ENCODE measurements at places on chromosomes 7 and 10. TPM values are rescaled to one million over a fixed set of nuclear protein-coding genes. Genes with fewer than 3 reads are reported as not detected.

The NEUROD6 gene
- not detected for total RNA-seq

The ZNF804B gene
- not detected for total RNA-seq

The VAX1 gene
- not detected for total RNA-seq

The DNA2 gene
- 36.8 TPM for total RNA-seq

- no peaks in the 10 kb centered on the region for H3K4me1 ChIP-seq
- DNase-seq, result no peak
- no peaks in the 10 kb centered on the region for H3K36me3 ChIP-seq
- H3K27me3 ChIP-seq, result peaks cover 4% of the 10 kb centered on the region
- H3K27ac ChIP-seq, result no peak overlapping the region
Observed at GRCh38 chr10:9331583-9332008, 1277.1 kb downstream of the GATA3 start.

DNA sequence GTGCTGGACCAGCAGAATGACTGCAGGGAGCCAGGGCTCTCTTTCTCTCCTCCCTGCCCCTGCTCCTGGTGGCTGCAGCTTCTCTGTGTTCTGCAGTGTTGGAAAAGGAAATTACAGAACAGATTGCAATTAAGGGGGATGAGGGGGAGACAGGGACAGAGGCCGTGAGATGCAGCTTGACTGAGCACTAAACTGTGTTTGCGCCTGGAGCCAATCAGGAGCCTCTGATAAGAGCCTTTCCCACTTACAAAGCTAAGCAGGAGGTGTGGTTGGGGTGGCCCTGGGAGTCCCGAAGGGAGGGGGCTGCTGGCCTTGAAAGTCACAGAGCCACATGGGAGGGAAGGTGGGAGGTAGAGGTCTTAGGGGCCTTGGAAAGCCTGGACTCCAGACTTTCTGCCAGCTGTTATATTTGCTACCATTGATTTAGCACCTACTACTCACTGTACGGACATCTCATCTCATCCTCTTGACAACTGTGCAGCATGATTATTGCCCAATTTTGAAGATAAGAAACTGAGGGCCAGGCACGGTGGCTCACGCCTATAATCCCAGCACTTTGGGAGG, 26.7 kb downstream of the TRIM8 start:
- no peaks in the 10 kb centered on the region for H3K27me3 ChIP-seq
- no peak overlapping the region for H3K4me3 ChIP-seq
- no peak overlapping the region for H3K27ac ChIP-seq
- peaks cover 39% of the 10 kb centered on the region for H3K4me1 ChIP-seq

- H3K4me1 ChIP-seq, result no peaks in the 10 kb centered on the region
- H3K36me3 ChIP-seq, result no peaks in the 10 kb centered on the region
- H3K4me3 ChIP-seq, result no peak overlapping the region
- H3K27me3 ChIP-seq, result no peaks in the 10 kb centered on the region
- no peak for DNase-seq
Observed at GRCh38 chr7:51517187-51517586, 200.6 kb upstream of the COBL start.

GRCh38 chr10:114279901-114280644, 41.0 kb downstream of the VWA2 start:
- no peaks in the 10 kb centered on the region for H3K36me3 ChIP-seq
- H3K4me3 ChIP-seq, result no peak overlapping the region
- no peak for DNase-seq
- H3K4me1 ChIP-seq, result no peaks in the 10 kb centered on the region
- H3K27me3 ChIP-seq, result peaks cover 9% of the 10 kb centered on the region

DNA sequence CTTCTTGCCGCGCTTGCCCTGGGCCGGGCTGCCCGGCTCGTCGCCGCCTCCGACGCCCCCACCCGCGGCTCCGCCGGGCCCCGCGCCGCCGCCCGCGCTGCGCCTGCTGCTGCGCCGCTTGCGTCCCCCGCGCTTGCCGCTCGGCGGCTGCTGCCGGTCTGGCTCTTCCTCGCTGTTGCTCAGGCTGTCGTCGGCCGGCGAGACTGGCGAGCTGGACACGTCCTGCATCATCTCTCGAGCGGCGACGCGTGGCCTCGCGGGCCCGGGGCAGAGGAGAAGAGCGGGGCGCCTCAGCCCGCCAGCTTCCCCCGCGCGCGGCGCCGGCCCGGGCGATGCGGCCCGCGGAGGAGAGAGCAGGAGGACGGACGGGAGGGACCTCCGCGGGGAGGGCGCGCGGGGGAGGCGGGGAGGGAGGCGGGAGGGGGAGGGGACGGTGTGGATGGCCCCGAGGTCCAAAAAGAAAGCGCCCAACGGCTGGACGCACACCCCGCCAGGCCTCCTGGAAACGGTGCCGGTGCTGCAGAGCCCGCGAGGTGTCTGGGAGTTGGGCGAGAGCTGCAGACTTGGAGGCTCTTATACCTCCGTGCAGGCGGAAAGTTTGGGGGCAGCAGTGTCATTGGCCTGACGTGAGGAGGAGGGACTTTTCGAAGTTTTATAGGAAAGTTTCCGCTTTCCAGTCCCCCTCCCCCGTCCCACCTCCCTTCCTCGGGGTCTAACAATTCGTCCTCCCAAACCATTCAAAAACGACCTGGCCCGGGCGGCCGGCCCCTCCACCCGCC, at the start of gene TWIST1:
Gene TWIST1 (minus strand): TSS at position 546 of the 779 bp plus-strand sequence. CDS start 315 bp downstream, at position 231.
- H3K27ac ChIP-seq, result no peak within 1 kb of the TSS
- H3K36me3 ChIP-seq, result no peaks in the 10 kb centered on the region
- H3K4me1 ChIP-seq, result peaks cover 2% of the 10 kb centered on the region
- peak within 1 kb of the TSS; percentile 26 for H3K4me3 ChIP-seq
- DNase-seq, result no peak
- H3K27me3 ChIP-seq, result peaks cover 39% of the 10 kb centered on the region

DNA sequence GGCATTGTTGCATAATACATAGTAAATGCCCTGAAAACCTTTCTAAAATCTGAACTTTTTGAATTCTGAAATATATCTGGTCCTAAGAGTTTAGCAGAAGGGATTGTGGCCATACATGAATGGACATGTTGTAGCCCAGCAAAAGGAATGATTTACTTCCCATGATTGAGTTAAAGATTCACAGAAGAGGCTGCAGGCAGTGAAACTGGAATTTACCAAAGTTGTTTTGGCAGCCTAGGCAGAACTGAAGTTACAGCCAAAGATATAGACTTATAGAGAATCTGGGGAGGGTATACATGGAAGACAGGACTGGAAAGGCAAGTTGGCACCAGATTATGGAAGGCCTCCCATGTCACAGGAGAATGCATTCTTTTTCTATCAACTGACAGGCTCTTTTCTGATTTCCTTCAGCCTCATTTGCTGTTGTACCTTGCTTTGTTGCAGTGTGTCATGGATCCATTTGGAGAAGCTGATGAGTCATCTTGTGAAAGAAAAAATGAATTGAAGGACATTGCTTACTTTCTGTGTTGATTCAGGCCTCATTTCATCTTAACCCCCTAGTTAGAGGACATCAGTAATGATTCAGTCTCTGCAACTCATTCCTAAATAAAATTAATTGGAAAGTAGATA, 356.2 kb upstream of the LRGUK start:
- H3K4me3 ChIP-seq, result no peak overlapping the region
- no peak for DNase-seq
- no peak overlapping the region for H3K27ac ChIP-seq
- no peaks in the 10 kb centered on the region for H3K27me3 ChIP-seq
- H3K4me1 ChIP-seq, result no peaks in the 10 kb centered on the region

- H3K4me1 ChIP-seq, result no peaks in the 10 kb centered on the region
- H3K4me3 ChIP-seq, result no peak overlapping the region
- no peaks in the 10 kb centered on the region for H3K36me3 ChIP-seq
- DNase-seq, result peak; percentile 31
- H3K27me3 ChIP-seq, result no peaks in the 10 kb centered on the region
- no peak overlapping the region for H3K27ac ChIP-seq
Observed at GRCh38 chr7:40717242-40717641, 582.4 kb downstream of the SUGCT start.

- no peak overlapping the region for H3K27ac ChIP-seq
- H3K27me3 ChIP-seq, result peaks cover 1% of the 10 kb centered on the region
- no peak overlapping the region for H3K4me3 ChIP-seq
Observed at GRCh38 chr10:111989136-111989911, 194.2 kb downstream of the GPAM start.

All from activated CD4-positive, alpha-beta memory T cell treated with anti-CD3 and anti-CD28 coated beads for 36 hours (primary cell).